ENCODE measurements at places on chromosomes 16 and 17.

DNA sequence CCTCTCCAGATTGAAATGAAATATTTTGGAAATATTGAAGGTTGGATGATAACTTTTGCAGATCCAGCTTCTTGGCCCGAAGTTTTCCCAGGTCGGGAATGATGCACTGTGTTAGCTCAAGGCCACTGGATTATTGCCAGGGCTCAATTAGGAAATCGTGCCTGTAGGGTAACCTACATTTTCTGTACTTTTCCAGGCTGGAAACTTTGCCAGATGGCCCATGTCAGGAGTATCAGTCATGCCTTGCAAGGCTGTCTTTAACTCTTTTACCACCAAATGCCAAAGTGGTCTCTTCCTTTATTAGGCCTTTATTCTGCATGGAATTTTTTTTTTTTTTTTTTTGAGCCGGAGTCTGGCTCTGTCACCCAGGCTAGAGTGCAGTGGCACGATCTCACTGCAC is 8.9 kb upstream of the SEC14L1 start:
- no peak for DNase-seq

GRCh38 chr17:20022701-20023100 is 13.5 kb downstream of the SPECC1 start:
- DNase-seq, result no peak

DNA sequence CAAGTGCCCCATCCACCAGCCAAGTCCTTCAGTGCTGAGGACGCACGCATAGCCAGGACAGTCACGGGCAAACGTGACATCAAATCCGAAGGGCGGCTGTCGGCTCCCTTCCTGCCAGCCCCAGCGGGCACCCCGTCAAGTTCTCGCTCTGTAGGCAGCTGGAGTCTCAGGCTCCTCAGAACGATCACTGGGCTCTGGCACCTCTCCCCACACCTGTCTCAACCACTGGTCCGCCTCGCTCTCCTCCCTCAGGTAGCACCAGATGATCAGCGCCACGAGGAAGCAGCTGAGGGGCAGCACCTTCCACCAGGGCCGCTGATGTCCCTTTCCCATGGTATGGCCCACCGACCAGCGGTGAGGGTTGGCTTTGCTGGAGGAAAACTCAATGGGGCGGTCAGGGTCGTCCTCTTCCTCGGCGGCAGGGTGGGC is 422 bp downstream of the UQCC4 start:
- no peak for DNase-seq

- no peak for DNase-seq
Observed at GRCh38 chr17:75063201-75063600, 16.2 kb downstream of the KCTD2 start.

DNA sequence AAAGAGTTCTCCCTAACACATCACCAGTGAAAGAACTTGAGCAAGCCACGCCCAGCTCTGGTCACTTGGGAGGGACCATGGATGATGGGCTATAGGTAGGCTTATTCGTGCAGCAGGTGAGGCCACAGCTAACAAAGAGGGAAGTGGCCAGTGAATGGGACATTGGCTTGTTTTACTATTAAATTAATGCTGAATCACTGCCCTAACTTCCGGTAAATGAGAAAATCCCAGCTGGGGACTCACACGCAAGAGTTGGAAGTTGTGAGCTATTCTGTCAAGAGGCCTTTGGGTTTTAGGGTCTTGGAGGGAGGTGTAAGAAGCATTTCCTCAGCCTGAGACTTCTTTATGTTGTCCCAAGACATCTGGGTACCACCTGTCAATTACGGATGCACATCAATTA is 315.3 kb downstream of the XYLT1 start:
- DNase-seq, result no peak

DNA sequence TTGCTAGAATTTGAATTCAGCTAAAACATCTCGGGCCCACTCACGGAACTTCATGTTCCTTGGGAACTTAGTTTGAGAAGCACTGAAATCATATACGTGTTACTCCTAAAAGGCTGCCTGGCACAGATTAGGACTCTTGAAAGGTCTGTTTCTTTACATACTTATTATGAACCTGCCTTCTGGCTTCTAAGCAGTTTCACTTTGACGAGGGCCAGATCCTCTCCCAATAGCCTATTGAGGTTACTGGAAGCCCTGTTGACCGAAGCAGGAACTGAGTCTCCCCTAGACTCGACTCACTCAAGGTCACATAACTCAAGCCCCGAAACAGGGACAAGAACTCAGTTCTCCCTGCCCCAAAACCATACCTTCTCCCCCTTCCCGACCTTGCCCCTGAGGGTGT is 121.9 kb upstream of the PLCG2 start:
- DNase-seq, result no peak

- no peak for DNase-seq
Observed at GRCh38 chr17:64771980-64772844, 110.1 kb upstream of the SMURF2 start.

GRCh38 chr17:63381101-63381729 is 64.9 kb downstream of the CYB561 start:
- DNase-seq, result no peak

- no peak for DNase-seq
Observed at GRCh38 chr17:46028374-46028773, 29.3 kb downstream of the STH start.

DNA sequence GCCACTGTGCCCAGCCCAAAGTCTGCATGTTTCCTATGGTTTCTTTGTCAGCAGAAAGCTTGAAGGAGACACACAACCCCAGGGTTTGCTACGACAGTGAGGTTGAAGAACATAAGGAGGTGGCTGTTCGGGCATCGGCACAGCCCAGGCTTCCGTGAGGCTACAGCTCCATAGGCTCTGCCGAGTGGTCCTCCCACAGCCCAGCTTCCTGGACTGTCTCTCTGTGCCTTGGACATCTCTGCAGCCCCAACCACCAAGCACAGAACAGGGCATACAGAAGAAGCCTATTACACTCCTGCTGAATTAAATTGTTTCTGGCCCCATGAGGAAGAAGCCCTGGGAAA is 3.2 kb upstream of the HAP1 start:
- DNase-seq, result no peak

GRCh38 chr17:16275024-16275423 is 58.0 kb downstream of the PIGL start:
- no peak for DNase-seq

DNA sequence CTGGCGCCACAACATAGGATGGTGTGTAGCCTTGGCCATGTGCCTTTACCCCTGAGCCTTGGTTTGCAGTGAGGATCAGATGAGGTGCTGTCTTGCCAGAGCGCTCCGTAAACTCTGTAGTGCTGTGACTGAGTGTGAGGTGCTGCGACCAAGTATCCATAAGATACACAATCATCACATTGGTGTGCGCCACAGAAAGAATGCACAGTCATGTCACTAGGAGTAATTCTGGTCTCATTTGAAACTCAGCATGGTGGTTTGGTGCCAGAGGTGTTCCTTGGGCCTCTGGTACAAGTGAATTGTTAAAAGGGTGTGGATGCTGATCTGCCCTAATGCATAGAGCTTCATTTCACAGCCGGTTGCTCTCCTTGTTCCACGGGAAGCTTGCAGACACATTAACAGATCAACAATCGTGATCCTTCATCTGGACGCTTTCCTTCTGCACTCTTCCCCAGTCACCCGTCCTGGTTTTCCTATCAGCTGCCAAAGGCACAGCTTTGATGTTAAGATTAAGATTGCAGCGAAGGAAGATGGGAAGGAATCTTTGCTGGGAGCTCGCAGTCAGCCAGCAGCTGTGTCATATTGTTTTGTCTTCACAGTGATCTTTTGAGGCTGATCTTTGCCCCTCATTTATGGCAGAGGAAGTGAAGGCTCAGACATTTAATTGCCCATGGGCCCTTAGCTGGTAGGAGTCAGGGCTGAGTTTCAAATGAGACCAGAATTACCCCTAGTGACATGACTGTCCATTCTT is 79.1 kb downstream of the KSR1 start:
- peak; percentile 18 for DNase-seq

DNA sequence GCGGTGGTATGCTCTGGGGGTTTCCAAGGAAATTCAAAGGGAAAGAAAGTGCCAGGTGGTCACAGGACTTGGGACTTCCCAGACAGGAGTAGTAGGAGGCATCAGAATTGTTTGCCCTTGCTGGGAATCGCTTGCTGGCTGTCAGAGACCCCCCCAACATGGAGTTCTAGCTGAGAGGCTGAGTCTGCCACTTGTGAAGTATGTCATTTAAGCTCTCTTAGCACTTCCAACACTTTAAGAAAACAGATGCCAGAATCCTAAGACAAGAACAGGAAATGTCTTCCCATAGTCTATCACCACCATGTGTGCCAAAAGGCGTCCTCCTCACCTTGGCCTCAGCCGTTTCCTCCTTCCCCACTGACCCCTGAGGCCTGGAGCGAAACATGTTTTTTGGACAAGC is 193.8 kb upstream of the IRX3 start:
- no peak for DNase-seq

- no peak for DNase-seq
Observed at GRCh38 chr16:4017807-4018206, 98.4 kb downstream of the ADCY9 start.

- peak; percentile 83 for DNase-seq
Observed at GRCh38 chr17:50841949-50842354, 6.6 kb downstream of the WFIKKN2 start.

GRCh38 chr17:40297511-40297910 is 9.8 kb downstream of the CDC6 start:
- DNase-seq, result no peak

GRCh38 chr17:10610884-10611283 is 46.2 kb downstream of the MYH3 start:
- DNase-seq, result no peak

DNA sequence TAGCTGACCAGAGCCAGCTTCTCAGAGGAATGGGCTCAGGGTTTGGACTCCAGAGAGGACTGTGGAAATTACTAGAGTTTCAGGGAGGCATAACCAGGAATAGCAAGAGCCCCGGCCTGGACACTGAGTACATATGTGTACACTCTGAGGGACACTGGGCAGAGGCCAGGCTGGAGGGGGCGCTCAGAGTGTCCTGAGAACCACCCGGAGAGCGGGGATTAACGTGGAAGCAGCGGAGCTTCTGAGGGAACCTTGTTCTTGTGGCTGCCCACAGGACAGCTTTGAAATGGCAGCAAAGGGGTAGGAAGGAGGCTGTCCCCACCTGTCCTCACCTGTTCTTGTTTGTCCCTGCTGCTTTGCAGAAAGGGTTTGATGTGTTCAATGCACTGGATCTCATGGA is 27.8 kb downstream of the PLCD3 start:
- no peak for DNase-seq

DNA sequence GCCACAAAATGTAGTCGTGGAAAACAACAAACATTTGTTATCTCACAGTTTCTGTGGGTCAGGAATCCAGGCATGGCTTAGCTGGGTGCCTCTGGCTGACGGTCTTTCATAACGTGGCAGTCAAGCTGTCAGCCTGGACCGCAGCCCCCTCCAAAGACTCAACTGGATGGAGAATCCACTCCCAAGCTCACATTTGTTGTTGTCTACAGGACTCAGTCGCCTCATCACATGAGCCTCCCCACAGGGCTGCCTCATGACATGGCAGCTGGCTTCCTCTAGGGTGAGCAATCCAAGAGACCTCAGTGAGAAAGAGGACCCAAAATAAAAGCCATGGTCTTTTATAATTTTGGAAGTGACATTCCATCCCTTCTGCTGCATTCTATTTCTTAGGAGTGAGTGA is 34.7 kb upstream of the AKAP1 start:
- DNase-seq, result no peak

GRCh38 chr17:42760652-42761581 is at the start of gene RAMP2:
Gene RAMP2, plus strand, starts transcription at chr17:42761227. Its CDS starts 35 bp downstream, at chr17:42761262.
- peak; percentile 69 for DNase-seq

GRCh38 chr17:42053731-42054500 is 3.5 kb upstream of the C17orf113 start:
- no peak for DNase-seq

GRCh38 chr17:29155227-29155965 is 24.8 kb downstream of the MYO18A start:
- peak; percentile 78 for DNase-seq

- DNase-seq, result peak; percentile 27
Observed at GRCh38 chr17:3986270-3986938, 22.2 kb upstream of the ATP2A3 start.

GRCh38 chr16:57677622-57678369 is 9.7 kb downstream of the ADGRG3 start:
- DNase-seq, result no peak

DNA sequence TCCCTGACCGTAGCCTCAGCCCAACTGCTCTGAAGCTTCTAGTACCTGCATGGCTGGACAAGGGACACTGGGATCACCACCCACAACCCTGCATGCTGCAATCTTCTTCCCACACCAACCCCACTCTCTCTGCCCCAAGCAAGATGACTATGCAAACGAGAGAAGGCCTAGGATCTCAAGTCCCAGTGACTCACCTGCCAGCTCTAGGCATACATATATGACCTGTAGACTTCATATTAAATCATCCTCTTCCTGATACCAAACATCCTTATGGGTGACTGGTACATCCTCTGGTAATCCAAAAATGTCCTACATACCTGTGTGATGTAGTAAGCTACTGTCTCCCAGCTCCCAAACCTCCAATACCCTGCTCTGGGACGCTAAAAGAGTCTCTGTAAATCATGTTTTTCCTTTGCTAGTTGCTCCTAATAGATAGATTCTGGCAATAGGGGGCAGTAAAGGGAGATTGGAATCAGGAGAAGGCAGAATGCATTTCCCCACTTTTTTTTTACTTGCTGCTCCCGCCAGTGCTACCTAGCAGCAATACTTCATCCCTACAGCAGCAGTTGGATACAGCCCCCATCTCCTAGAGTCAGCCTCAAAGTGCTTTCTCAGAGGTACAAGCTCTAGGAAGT is 43.4 kb upstream of the SOX9 start:
- DNase-seq, result no peak

DNA sequence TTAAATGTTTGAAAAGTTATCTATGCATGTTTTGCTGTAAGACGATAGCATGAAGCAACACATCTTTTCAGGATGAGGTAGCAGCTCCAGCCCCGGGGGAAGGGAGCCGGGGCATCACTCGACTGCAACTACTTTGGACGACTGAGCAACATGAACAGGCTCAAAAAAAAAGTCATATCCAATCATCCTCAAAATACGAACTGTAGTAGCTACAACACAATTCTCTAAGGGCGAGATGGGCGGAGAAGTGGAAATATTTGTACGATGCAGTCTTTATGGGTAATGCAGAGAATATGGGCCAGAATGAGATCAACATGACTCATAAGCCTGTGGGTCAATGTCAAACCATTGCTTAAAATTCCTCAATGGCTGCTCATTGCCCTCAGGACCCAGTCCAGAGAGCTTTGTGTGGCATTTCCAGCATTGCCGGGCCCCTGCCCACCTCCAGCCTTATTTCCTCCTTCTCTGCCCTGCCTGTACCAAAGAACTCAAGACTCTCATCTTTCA is 17.7 kb upstream of the SMURF2 start:
- DNase-seq, result no peak

All from upper lobe of right lung (tissue), 1 donor.